Spinal cord (tissue), 10 donors: ENCODE measurements at places on chromosomes 7 and 10. TPM values are rescaled to one million over a fixed set of nuclear protein-coding genes. Genes with fewer than 3 reads are reported as not detected.

Gene IQUB
- 7.8 TPM for total RNA-seq

Gene CELF2
- 43.3 TPM for total RNA-seq

Gene GBX1
- 2.4 TPM for total RNA-seq

Gene RBM17
- total RNA-seq = 48.2 TPM
